ENCODE measurements at places on chromosomes 7 and 10.

- no peak for DNase-seq
These were observed 39.4 kb upstream of the AGK start for GRCh38 chr7:141511676-141512396.

DNA sequence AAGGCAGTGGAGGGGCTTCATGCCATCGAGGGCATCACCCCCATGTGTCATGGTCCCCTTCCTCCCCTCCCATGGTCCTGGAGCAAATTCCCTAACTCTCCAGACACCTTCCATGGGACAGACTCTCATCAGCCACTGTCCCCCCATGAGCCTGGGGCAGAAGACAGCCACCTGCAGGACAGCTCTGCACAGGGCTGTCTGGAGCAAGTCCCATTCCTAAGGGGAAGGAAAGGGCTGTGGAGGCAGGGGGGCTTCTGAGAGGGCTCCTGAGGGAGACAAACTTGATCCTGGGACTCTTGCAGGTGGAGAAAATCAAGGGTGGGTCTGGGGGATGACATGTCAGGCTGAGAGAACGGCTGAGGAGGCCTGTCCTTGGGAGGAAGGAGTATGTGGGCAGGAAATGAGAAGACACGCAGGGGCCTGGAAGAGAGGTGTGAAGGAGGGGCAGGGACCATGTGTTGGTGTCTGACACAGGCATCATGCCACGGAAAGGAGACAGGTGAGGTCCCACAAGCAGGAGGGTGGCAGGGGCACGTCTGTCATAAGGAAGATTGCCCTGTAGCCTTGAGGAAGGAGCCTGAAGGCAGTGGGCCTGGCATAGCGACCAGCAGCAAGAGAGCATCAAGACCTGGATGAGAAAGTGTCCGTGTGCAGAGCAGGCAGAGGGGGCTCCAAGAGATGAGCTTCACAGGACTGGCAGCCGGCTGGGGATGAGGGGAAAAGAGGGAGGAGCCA lies 14.4 kb upstream of the GDF10 start:
- DNase-seq = no peak

DNA sequence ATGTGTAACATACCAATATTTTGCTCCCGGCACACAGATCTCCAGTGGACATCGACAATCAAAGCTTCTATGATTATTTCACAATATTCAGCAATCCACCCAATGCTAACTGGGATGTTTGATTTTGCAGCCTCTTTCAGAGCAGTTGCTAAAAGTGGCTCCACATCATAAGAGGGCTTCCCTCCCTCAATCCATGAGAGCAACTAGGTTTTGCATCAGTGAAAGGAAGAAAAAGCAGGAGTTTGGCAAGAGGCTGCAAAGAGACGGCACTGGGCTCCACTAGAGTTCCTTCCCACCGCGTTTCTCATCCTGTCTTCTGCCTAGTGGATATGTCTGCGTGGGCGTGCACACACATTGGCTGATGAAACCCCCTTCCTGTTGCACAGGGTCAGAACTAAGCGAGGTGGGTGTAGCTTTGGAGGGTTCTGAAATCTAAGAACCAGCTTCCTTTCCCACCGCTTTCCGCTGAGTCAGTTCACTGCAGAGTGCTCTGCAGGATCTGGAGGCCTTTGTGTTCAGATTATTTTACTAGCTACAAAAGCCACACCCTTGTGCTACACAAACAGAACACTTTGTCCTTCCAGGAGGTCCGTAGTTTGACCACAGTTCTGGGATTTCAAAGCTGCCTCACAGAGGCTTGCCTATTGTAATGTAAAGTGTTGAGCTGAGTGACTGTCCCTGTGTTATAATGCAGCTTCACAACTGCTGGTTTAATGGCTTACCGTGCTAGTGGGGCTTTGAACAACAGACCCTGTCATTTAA lies 28.1 kb downstream of the ARL4A start:
- DNase-seq = peak; percentile 98

- peak; percentile 44 for DNase-seq
These were observed 5.2 kb downstream of the TAX1BP1 start for GRCh38 chr7:27745064-27745583.

GRCh38 chr7:23472956-23473843 lies 2.9 kb upstream of the IGF2BP3 start:
- no peak for DNase-seq

DNA sequence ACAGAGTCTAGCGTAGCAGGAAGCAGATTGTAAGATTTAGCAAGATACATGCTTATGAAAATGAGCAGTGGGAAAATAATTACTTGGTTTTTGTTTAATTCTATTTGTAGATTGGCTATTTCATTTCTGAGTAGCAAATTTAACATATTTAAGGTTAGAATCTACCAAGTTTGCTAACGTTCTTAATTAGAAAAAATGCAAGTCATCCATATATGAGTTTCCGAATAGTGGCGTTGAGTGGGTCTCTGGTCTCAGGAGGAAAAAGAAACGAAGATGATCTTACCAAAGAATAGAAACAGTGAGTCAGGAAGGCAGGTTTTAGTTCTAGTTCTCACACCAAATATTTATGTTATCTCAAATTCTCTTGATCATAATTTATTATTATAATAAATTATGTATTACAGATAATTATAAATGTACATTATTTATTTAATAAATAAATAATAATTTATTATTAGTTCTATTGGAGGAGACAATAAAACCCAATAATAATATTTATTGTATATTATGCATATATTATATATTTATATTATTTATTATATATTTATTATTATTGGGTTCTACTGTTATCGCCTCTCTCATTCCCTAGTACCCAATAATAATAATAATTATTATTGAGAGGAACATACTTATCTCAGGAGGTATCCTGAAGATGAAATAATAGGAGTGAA lies 194.3 kb upstream of the PITRM1 start:
- DNase-seq = no peak

- DNase-seq = peak; percentile 75
These were observed 38.0 kb downstream of the PRKAG2 start for GRCh38 chr7:151838861-151839381.

DNA sequence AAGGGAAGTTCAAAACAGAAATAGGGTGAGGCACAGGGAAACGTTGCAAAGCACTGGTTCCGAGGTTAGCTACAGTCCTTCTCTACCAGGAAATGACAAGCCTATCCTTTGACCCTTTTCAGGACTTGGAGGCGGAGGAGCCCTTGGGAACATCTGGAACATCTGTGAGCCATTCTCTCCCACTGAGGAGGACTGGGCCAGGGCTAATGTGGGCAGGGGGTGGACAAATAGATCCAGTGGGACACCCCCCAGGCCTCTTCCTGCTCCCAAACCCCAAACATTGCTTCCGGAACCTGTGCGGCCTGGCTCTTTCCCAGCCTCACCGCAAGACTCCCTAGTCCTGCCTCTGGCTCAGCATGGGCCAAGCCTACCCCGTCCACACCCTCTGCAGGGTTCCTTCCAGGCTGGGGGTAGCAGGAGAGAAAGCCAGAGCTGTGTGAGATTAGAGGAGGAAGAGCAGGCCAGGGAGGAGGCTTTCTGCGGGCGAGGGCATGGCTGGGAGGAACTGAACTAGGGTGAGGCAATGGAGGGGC lies 36.5 kb downstream of the GHRHR start:
- DNase-seq = peak; percentile 19

- DNase-seq = no peak
These were observed 999 bp downstream of the SFTPD start for GRCh38 chr10:79947787-79948424.

DNA sequence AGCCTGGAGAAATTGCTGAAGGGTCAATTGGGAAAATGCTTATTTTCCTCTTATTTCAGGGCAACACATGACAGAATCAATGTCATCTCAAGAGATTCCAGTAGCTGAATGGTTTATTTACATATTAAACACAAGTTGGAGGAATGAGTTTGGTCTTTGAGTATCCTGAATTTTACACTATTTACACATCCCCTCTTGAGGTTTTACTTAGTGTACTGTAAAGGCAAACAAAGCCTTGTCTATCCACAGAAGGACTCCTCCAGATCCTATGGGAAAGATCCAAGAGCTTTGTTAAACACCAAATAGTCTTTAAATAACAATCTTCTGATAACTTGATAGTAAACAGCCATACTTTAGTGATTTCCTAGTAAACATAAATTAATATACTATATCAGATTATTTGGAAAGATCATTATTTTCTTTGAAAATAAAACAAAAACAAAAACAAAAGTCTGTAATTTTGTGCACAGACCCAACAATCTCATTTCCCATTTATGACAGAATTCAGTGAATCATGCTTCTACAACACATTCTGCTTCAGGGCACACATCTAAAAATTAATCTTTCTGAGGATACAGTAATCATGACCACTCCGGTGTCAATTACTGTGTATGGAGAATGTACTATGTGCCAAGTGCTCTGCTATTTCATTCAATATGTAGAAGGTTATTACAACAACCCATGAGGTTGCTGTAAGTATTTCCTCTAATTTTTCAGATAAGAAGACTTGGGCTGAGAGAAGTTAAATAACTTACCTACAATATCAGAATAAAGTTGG lies 575.0 kb upstream of the LRRTM3 start:
- no peak for DNase-seq

DNA sequence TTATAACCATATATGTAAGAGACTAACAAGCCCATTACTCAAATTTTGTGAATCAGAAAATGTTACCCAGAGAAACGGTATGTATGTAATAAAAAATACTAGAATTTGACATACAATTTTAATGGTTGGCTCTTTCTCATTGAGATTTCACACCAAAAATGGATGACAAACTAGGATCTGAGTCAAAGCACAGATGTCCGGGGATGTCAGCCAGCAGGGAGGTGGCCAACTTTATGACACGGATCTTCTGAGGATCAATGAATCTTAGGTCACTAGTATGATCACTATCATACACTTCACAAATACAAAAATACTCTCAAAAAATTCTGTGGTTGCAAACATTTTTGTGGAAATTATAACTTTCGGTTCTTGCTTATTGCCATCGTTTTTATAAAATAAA lies 173.5 kb upstream of the NFE2L3 start:
- DNase-seq = no peak

GRCh38 chr10:14093730-14094484 lies 236.8 kb downstream of the FRMD4A start:
- DNase-seq = peak; percentile 15

DNA sequence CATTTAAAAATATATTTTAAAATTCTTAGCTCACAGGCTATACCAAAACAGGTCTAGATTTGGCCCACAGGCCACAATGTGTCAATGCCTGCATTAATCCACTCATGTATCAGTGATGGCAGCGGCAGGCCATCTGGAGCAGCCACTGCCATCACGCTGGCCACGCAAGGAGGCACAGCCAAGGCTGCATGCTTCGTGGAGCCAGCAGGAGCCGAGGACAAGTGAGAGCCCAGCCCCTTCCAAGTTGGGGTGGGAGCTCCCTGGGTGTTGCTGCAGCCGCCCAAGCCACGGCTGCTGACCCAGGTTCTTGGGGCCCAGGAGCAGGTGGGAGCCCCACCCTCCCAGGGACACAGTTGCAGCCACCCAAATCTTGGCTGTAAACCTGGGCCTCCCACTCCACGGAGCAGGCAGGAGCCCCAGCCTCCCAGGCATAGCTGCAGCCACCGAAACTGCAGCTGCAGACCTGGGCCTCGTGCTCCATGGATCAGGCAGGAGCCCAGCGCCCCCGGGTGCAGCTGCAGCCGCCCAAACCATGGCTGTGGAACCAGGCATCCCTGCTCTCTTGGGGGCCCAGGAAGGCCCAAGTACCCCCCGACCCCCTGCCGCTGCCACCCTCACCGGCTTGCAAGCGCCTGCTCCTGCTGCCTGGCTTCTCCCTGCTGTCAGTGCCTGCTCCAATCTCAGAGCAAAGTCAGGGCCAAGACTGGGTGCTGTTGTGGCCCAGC lies 87.3 kb upstream of the CACUL1 start:
- no peak for DNase-seq

GRCh38 chr10:34606890-34607289 lies 208.2 kb downstream of the PARD3 start:
- no peak for DNase-seq

- no peak for DNase-seq
These were observed 1.1 kb downstream of the FKBP9 start for GRCh38 chr7:32958046-32959025.

GRCh38 chr7:105429746-105430612 lies 41.3 kb upstream of the SRPK2 start:
- DNase-seq = peak; percentile 12

- DNase-seq = no peak
These were observed 486.5 kb downstream of the CALN1 start for GRCh38 chr7:71925663-71926062.

DNA sequence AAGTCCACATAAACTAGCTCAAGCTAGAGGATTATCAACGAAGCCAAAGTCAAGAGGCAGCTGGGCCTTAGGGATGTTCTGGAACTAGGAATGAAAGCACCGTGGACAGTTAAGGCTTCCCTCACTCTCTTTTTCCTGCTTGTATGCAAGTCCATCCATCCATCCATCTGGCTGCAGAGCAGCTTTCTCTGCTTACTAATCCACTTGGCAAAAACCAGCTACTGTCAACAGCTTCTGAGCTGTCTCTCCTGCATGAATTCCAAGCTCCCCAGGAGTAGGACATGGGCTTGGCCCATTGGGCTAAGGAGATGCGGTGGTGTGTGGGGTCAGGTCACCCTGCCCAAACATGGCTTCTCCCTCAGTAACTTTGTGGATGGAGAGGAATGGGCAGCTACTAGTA lies 66.2 kb downstream of the NAMPT start:
- DNase-seq = no peak

DNA sequence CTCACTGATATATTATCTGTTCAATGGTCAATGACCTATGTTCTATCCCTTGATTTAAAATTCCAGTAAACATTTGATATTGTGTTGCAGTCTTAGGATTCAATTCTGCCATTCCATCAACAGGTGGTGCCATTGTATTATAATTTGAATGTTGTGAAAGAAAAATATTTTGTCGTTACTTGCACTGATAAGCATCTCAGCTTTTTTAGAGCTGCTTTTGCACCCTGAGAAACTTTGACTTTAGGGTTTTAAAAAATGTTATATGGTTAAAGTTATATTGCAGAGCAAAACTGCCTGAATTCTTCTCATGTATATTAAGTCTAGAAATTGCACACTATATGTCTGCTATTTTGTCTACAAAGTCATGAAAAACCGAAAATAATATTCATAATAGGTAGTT lies 18.8 kb upstream of the MINDY3 start:
- DNase-seq = peak; percentile 32

GRCh38 chr7:46881507-46882127 lies 700.3 kb downstream of the TNS3 start:
- DNase-seq = no peak

- no peak for DNase-seq
These were observed 545 bp downstream of the GIGYF1 start for GRCh38 chr7:100693312-100694097.

DNA sequence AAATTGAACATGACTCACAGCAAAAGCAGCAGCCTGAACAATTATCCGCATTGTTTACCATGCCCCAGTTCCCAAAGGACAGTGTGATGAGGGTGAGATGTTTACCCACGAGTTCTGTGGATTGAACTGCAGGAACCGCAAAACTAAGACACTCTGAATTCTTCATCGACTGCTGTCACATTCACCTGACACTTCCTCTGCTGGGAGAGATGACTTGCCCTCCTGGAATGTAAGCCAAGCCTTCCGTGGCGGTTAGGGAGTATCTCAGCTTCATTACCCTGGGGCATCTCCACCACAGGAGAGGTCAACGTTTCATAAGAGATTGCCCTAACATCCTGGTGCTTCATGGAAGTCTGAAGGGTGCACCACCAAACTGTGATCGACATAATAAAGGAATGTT lies 374.6 kb upstream of the ADARB2 start:
- no peak for DNase-seq

- DNase-seq = no peak
These were observed 38.3 kb downstream of the WBP1L start for GRCh38 chr10:102781921-102782557.

GRCh38 chr10:20713420-20713819 lies 183.7 kb downstream of the NEBL start:
- no peak for DNase-seq
